ENCODE measurements at places on chromosomes 11 and 22.

DNA sequence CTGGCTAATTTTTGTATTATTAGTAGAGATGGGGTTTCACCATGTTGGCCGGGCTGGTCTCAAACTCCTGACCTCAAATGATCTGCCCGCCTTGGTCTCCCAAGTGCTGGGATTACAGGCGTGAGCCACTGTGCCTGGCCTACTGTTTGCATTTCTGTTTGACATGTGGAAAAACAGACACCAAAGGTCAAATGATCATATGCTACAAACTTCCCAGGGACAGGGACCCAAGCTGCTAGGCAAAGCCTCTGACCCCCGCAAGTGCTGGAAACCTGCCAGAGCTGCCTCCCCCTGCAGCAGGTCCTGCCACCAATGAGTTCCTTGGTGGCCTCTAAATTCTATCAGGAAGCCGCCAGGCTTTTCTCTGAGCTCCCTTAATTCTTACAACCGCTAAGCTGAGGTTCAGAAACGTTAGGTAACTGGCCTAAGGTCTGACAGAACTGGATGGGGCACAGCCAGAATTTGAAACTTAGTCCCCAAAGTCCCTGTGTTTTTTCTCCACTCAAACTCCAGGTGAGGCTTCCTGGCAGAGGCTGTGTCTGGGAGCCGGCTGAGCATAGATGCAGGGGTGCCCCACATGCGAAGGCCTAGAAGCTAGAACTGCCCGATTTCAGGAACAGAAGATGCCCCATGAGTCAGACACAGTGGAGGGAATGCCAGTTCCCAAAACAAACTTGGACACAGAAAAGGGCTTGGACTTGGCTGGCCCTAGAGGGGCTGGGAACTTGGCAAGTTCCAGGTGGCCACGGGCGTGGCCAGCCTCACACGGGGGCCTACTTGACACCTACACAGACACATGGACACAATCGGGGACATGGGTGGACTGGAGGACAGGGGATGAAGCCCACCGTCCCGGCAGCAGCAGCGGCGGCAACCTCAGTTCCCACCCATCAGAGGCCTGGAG lies 7.4 kb downstream of the CSNK1E start:
- DNase-seq: no peak

DNA sequence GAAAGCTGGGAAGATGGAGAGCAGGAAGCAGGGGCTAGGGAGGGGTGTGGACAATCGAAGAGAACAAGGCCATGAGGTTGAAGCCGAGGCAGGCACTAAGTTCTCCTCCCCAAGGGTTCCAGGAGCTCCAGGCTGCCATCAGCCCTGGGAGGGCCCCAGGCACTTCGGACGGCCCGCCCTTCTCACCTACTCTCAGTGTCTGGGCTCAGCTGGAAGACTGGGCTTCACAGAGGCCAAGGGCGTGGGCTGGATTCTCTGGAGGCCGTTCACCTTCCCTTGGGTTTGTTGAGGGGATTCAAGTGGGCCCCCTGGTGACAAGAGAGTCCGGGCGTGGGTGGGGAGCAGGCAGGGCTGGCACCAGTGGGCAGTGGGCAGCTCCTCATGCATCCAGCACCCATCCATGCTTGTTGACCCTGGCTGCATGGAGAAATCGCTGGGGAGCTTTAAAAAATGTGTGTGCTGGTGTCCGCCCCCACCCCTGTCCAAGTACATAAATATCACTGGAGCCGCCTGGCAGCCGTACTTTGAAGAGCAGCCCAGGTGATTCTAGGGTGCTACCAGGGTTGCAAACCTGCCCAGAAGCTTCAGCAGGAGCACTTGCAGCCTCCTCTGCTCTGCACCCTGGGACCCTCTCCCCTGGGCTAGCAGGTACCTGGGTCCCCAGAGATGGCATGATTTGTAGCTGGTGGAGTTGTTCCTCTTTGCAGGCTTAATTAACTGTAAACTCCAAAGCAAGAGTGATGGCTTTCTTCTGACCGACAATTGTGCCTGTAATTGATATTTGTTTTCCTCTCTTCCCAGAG lies 74.3 kb downstream of the RTL6 start:
- no peak for DNase-seq

- peak; percentile 60 for DNase-seq
Measured at GRCh38 chr11:85823816-85824215, 12.9 kb upstream of the SYTL2 start.

DNA sequence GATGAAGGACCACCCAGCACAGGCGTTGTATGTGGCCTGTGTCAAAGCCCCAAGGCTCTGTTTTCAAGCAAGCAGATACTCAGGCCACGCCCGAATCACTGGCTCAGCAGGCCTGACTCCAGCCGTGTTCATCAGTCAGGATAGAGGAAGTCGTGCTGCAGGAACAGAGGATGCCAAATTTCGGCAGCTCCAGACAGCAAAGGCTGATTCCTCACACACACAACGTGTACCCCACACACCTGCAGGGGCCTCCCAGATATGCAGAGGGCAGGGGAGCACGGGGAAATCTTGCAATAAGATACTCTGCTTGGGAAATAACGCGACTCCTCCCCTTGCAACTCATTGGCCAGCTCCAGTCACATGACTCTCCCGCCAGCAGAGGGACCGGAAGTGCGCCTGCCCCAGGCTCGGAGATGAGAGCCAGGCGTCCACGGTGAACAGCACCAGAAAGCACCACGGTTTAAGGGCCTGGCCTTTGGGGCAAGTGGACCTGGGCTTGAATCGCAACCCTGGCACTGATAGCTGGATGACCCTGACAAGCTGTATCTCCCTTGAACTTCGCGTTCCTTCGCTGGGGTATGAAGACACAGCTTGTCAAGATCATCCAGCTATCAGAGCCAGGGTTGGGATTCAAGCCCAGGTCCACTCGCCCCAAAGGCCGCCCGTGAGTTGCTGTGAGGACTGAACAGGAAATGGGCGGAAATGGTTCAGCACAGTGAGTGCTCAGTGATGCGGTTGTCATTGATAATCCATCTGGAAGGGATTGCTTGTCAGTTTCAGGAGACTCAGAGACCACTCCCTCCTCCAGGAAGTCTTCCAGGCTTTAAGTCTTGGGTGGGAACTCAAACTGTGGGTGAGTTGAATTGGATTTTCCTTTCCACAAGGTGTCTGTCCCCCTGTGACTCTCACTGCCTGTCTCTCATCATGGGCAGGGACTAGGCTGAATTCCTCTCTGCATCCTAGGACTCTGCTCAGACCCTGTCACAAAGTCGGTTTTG lies 88.5 kb downstream of the MYEOV start:
- peak; percentile 40 for DNase-seq

- DNase-seq: no peak
Measured at GRCh38 chr22:44752285-44753188, at the start of gene ARHGAP8. Gene ARHGAP8, plus strand, starts transcription at chr22:44752575. Its CDS starts 33,953 bp downstream, at chr22:44786528.

GRCh38 chr11:103850419-103851165 lies 185.8 kb upstream of the DDI1 start:
- DNase-seq: no peak

GRCh38 chr11:70799386-70799785 lies 401.1 kb downstream of the CTTN start:
- DNase-seq: no peak

- DNase-seq: peak; percentile 16
Measured at GRCh38 chr11:3222941-3223915, 4.6 kb upstream of the MRGPRG start.
